T-cell (primary cell): ENCODE measurements at places on chromosomes 2 and 18.
A peak's percentile ranks its signal among the peaks of the same experiment; 100 is the strongest.

GRCh38 chr18:55900380-55900779 lies 312.4 kb upstream of the TCF4 start:
- no peaks in the 10 kb centered on the region for H3K4me1 ChIP-seq
- no peak overlapping the region for H3K27ac ChIP-seq
- H3K36me3 ChIP-seq = no peaks in the 10 kb centered on the region

- H3K27me3 ChIP-seq = peaks cover 20% of the 10 kb centered on the region
- H3K4me3 ChIP-seq = no peak overlapping the region
- no peaks in the 10 kb centered on the region for H3K36me3 ChIP-seq
- no peak for DNase-seq
These were observed 13.0 kb downstream of the SH3BP4 start for GRCh38 chr2:234964631-234965461.

DNA sequence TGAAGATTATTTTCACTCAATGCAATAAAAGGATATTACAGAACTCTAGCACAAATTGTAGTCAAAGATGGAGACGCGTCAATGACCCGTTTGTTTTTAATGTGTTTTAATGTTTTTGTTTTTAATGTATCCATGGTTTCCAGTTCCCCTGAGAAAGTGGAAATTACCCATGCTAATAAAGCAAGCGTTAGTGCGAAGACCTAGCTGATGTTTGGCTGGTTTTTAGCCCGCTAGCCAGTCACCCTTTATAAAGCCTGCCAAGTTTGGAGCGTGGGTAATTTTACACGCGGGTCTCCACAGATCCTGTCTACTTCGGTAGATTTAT lies 430 bp upstream of the CHMP1B start:
- peak overlapping the region; percentile 96 for H3K27ac ChIP-seq
- H3K4me1 ChIP-seq = peaks cover 22% of the 10 kb centered on the region
- peaks cover 4% of the 10 kb centered on the region for H3K36me3 ChIP-seq
- no peaks in the 10 kb centered on the region for H3K27me3 ChIP-seq
- H3K4me3 ChIP-seq = peak overlapping the region; percentile 100

GRCh38 chr2:210356944-210357343 lies 42.0 kb upstream of the MYL1 start:
- H3K27ac ChIP-seq = no peak overlapping the region
- no peak overlapping the region for H3K4me3 ChIP-seq
- H3K27me3 ChIP-seq = no peaks in the 10 kb centered on the region
- no peaks in the 10 kb centered on the region for H3K4me1 ChIP-seq

DNA sequence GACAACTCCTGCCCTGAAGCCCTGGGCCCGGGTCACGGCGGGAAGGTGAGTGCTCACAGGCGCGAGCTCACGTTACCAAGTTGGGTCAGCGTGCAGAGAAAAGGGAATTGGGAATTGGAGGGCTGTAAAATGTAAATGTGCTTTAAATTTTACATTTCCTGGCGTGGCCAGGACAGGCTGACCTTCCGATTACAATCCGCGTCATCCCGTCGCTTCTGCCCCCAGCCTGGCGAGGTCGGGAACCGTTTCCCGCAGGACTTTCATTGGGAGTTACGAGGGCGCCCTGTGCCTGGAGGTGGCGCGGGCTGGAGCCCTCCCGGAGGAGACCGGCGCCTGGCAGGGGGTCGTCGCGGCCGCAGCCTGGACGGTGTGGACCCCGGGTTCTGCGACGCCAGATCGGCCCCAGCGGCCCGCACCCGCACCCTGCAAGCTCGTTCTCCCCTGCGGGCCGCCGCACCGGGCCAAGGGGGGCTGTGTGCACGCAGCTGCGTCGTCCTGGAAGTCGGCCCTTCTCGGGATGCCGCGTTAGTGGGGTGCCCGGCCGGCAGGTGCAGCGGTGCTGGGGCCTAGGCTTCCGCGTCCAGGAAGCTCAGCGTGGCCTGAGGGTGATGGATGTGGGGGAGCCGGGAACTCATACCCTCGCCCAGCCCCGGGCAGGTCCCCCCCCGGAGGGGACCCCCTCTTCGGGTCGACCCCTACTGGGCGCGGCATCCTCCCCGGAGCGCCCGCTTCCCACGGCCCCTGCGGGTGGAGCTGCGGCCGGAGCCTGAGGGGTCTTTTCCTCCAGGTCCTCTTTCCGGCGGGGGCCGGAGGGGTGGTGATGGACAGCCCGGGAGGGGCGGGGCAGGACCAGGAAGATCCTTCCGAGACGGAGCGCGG lies 63.9 kb downstream of the LRRFIP1 start:
- H3K4me1 ChIP-seq = peaks cover 44% of the 10 kb centered on the region
- no peaks in the 10 kb centered on the region for H3K27me3 ChIP-seq
- peak overlapping the region; percentile 64 for H3K4me3 ChIP-seq
- DNase-seq = peak; percentile 49
- H3K27ac ChIP-seq = peak overlapping the region; percentile 95

GRCh38 chr2:66433945-66434678 lies 813 bp upstream of the MEIS1 start:
- no peak overlapping the region for H3K27ac ChIP-seq
- no peak for DNase-seq
- peaks cover 7% of the 10 kb centered on the region for H3K4me1 ChIP-seq
- peaks cover 14% of the 10 kb centered on the region for H3K27me3 ChIP-seq
- H3K4me3 ChIP-seq = peak overlapping the region; percentile 60

DNA sequence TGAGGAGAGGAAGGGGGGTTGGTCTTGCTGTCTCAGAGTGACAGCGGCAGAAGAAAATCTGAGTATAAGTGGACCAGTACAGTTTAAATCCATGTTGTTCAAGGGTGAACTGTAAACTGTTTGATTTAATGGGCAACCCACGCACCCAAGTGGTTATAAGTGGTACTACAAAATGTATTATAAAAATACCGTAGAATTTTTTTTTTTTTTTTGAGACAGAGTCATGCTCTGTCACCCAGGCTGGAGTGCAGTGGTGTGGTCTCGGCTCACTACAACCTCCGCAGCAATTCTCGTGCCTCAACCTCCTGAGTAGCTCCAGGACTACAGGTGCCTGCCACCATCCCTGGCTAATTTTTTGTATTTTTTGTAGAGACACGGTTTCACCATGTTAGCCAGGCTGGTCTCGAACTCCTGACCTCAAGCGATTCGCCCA lies 2.1 kb upstream of the CHCHD5 start:
- no peak overlapping the region for H3K4me3 ChIP-seq
- H3K27ac ChIP-seq = no peak overlapping the region
- no peaks in the 10 kb centered on the region for H3K27me3 ChIP-seq
- H3K4me1 ChIP-seq = peaks cover 17% of the 10 kb centered on the region

- DNase-seq = peak; percentile 5
- H3K4me1 ChIP-seq = no peaks in the 10 kb centered on the region
- H3K27ac ChIP-seq = no peak overlapping the region
- H3K4me3 ChIP-seq = no peak overlapping the region
- H3K36me3 ChIP-seq = peaks cover 12% of the 10 kb centered on the region
These were observed 85.5 kb upstream of the PGAP1 start for GRCh38 chr2:197011801-197012641.

GRCh38 chr2:211762479-211762878 lies 776.1 kb downstream of the ERBB4 start:
- H3K4me3 ChIP-seq = no peak overlapping the region
- no peaks in the 10 kb centered on the region for H3K4me1 ChIP-seq
- no peaks in the 10 kb centered on the region for H3K36me3 ChIP-seq
- no peak overlapping the region for H3K27ac ChIP-seq
- DNase-seq = no peak

DNA sequence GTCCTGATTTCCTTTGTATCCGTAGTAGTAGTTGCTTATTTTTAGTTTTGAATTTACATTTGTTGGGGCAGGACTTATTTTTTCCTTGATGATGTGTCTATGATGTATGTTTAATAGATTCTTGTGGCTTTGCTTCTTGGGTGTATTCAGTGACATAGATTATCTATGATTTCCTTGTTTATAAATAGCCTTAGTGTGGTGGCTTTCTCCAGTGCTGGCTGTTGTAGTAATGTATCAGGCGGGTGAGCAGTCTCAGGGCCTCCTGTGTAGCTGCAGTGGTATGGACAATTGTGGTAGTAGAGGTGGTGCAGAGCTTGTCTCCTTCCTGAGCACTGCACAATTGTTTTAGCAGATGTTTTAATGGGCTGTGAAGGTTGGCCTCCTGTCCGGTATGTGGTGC lies 60.5 kb downstream of the SMCHD1 start:
- H3K4me3 ChIP-seq = no peak overlapping the region
- H3K27me3 ChIP-seq = no peaks in the 10 kb centered on the region
- H3K4me1 ChIP-seq = peaks cover 14% of the 10 kb centered on the region
- H3K36me3 ChIP-seq = peaks cover 17% of the 10 kb centered on the region
- no peak for DNase-seq
- no peak overlapping the region for H3K27ac ChIP-seq
